ENCODE measurements at places on chromosomes 16 and 17.
A peak's percentile ranks its signal among the peaks of the same experiment; 100 is the strongest.

- no peak for DNase-seq
Measured at GRCh38 chr17:42681976-42682721, at the start of gene CNTNAP1. CNTNAP1 (plus strand) TSS chr17:42682531; CDS start chr17:42682830, 299 bp downstream.

GRCh38 chr17:2237950-2238349 lies 65.6 kb downstream of the SMG6 start:
- no peak for DNase-seq

DNA sequence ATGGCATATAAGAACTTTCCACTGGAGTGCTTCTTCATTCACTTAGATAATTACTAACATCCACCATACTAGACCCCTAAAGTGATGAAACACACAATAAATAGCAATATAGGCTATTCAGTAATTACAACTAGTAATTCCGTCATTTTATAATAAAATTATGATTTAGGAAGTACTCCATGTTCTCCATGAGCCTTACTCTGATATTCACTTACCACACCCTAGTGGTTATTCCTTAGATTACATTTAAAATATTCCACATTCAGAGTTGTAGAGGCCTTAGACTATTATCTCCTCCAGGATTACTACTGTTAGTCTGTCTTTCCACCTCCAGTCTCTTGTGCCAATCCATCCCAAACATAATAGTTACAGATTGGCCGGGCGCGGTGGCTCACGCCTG lies 62.4 kb downstream of the STH start:
- no peak for DNase-seq

DNA sequence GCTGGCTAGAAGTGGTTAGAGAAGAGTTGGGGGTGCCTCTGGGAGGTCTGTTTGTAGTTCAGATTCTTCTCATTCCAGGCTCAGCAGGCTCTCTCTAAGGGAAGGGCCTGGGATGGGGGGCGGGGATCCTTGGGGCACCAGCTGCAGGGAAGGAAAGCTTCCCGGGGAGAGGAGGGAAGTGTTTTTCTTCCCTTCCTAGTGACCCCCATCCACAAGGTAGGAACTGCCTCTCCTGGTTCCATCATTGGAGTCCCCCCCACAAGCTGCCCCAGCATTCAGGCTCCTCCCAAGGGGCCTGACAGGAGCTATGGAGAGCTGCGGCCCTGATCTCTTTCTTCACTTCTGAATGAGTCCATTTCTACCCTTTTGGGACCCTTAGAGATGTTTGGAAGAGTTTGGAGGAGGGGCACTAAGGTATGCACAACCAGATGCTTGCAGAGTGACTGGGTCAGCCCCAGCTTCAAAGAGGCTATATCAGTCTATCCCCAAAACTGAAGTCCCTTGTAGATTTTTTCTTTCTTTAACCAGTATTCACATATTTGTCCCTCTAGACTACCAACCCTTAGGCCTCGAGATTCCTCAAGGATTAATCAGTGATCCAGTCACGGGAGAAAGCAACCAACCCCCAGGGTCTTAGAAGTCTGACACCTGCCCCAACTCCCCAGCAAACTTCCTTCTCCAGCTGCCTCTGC lies 13.9 kb upstream of the FZD2 start:
- peak; percentile 70 for DNase-seq

DNA sequence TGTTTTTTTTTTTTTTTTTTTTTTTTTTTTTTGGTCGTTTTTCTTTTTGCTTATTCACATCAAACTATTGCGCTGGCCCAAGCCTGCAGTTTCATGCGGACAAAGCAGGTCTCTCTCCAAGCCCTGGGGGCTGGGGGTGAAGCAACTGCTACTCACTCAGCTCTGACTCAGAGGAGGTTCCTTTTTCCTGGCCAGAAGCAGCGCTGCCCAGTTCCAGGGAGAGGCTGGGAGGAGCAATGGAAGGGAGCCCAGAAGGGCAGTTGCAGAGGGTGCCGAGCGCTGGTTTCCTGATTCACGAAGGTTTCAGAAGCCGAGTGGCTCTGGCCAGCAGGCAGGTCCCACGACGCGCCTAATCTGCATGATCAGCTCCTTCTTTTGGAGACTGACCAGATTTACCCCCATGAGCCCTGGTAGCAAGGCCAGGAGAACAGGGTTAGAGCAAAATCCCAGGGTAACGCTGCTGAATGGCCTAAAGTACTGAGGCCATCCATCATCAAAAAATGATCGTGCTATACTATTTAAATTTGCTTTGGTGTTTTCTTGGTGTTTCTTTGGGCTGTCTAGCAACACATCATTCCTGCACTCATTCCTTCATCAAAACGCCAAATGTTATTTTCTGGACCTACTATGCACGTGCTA lies 144.7 kb upstream of the SOX9 start:
- DNase-seq = peak; percentile 96

GRCh38 chr17:49634485-49634860 lies 43.4 kb downstream of the SPOP start:
- DNase-seq = no peak

DNA sequence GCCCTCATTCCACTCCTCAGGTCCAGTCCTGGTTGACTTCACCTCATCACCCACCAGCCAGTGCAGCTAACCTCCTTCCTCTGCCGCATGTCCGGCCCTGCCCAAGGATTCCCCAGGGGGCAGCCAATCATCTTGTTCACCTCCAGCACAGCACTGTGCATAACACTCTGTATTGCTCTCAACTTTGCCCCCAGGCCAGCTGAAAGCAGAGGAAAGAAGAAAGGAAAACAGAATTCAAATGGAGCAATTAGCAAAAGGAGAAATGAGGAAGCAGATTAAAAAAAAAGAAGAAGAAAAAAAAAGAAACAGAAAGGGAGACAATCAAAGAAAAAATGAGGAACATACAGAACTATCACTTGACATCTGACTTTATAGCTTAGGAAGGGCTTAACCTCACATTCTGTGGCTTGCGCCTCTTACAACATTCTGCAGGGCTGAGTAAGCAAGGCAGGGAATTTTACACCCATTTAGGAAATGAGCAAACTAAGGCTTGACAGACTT lies 26.1 kb downstream of the GAS7 start:
- DNase-seq = no peak

DNA sequence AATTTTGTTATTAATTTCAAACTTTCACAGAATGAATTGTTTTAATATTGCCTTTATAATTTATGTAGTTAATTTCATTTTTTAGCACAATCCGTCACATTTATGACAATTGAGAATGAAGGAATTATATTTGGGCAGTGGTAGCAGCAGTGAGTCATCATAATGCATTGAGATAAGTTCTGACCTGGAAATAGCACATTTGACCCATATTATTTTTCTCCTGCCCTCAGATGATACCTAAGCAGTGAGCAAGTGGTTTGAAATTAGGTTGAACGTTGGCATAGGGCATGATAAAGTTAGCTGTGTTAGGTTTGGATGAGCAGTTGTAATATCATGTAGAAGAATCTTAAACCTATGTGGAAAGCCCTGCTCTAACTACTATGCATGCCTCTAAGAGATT lies 1431.3 kb upstream of the CDH8 start:
- no peak for DNase-seq

DNA sequence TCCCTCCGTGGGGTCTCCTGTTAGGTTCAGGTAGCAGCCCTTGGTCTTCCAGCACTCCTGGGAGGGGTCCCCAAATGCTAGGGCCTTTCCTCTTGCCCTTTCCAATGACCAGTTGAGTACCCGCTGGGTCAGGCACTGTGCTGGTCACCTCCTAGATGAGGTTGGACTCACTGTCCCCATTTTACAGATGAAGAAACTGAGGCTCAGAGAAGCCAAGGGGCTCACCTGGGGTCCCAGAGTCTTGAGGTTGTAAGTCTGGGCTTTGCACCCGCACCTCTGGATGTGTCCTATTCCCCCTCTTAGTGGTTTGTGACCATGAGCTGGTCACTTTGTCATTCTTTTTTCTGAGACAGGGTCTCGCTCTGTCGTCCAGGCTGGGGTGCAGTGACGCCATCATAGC lies 1.4 kb upstream of the CASKIN1 start:
- no peak for DNase-seq

DNA sequence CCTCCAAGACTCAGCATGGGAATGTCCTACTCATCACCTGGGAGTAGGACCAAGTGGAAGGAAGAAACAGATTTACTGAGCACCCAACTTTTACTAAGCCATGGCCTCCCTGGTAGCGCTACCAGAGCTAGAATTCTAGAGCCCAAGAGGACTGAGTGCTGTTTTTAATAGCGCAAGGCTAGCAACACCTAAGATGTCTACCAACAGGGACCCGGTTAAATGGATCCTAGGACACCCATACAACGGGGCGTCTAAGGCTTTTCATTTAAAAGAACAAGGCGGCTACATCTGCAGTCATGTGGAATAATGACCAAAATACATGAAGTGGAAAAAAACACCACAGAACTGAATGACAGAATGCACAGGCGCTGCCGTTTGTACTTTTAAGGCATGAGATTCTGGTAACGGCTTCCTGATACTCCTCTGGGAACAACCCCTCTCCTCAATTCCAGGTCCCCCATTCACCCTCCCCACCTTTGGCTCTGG lies 5.1 kb downstream of the GGA2 start:
- no peak for DNase-seq

- no peak for DNase-seq
Measured at GRCh38 chr16:67389911-67390815, 3.1 kb downstream of the TPPP3 start.

GRCh38 chr16:71424626-71425025 lies 17.2 kb downstream of the TLE7 start:
- no peak for DNase-seq

DNA sequence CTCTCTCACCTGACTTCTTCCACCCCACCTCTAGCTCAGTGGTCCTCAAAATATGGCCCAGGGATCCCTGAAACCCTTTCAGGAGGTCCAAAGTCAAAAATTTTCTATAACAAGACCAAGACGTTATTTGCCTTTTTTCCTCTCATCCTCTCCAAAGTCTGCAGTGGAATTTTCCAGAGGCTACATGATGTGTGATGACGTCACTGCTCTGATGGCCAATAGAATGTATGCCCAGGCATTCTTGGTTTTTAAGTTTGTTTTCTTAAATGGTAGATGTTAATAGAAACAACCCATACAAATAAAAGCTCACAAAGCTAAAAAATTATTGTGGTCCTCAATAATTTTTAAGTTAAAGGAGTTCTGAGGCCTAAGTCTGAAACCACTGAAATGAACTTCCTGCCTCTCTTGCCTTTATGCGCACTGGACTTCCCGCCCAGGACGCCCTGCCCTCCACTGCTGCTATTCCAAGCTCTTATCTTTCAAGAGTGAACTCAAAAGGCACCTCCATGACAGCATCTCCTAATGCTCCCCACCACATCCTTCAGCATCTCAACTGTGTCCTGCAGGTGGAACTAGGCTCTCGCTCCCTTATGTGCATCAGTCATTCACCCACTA lies 13.5 kb downstream of the UBE2O start:
- DNase-seq = no peak

- no peak for DNase-seq
Measured at GRCh38 chr17:42182927-42183734, 2.1 kb downstream of the HCRT start.

DNA sequence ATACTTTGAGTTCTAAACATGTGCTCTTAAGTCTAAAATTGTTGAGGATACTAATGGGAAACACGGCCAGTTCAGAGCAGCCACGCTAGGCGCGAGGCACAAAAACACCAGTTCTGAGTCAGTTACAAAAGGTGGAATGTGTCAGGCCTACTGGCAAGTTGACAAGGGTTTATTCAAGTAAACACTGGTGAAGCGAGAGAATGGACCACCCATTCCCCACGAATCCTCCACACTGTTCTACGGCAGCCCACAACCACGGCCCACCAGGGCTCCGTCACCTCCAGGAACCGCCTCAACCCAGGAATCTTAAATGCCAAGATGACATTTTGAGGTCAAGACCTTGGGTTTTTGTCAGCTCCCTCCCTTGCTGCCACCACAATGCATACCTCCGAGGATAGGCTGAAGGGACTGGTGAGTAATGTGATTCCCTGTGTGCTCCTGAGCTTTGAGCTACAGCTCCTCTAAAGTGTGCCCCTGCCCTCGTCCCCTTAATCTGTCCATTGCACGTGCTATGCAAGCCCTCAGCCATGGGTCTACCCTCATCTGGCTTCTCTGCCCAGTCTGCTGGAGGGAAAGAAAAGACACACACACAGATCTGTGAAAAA lies 28.5 kb upstream of the TRAP1 start:
- no peak for DNase-seq

GRCh38 chr17:82636626-82637598 lies 11.3 kb downstream of the WDR45B start:
- DNase-seq = no peak

GRCh38 chr17:11848330-11848729 lies 148.9 kb downstream of the ZNF18 start:
- DNase-seq = no peak

DNA sequence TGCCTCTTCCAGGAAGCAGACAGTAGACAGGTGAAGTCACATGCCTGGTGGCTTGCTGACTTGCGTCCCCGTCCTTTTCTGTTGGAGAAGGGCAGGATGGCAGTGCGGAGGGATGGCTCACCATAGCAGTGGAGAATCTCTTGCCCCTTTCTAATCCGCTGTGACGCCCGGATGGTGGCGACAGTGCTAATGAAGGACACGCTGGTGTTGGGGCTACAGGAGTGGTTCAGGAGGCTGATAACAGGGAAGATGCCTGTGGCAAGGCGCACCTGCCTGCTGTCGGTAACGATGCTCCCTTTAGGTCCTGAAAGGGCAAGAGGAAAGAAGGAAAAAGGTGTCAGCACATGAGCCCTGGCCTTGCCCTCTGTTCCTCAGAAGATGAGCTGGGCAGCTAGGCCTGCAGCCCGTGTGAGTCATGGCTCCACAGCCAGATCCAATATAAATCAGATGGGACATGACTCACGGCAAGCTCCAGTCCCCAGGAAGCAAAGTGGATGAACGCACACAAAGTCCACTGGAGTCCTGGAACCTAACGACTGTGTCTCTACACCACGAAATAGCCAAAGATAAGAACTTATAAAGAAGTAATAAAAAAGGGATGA lies 25.5 kb downstream of the SERPINF1 start:
- DNase-seq = peak; percentile 68

DNA sequence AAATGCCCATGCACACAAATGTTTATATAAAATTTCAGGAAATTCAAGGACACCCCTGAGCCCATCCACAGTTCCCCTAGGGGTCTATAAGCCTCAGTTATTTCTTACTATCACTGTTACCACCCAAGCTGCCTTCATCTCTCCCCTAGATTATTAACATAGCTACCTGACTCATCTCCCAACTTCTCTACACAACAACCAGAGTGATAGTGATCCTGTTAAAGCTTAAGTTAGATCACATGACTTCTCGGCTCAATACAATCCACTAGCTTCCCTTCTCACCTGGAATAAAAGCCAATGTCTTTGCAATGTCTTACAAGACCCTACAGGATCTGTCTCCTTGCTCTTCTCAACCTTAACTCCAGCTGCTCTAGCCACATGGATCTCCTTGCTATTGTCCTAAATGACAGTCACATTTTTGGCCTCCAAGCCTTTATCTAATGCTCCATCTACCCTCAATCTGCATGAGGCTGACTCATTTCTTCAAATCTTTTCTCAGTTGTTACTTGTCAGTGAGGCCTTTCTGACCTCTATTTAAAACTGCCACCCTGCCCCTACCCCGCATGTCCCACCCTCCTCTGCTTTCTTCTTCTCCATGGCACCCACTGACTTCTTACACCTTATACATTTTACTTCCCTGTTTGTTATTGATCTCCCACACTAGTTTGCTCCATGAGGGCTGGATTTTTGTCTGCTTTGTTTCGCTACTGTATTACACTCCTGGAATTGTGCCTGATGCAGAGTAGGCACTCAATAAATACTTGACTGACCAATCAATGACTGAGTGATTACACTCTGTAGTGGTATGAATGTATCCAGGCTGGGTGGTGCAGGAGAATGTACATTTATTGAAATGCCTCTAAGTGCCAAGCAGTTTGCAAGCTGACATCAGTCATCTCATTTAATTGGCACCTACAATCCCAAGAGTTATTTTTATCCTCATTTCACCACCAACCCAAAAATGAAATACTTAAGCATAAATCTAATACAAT lies 5.2 kb upstream of the LIG3 start:
- no peak for DNase-seq

All from AG09319 (cell line).